Activated naive CD8-positive, alpha-beta T cell treated with anti-CD3 and anti-CD28 coated beads, Interleukin-2, amount 50 U/mL, for 24 hours (primary cell): ENCODE measurements at places on chromosomes 1 and 21.

DNA sequence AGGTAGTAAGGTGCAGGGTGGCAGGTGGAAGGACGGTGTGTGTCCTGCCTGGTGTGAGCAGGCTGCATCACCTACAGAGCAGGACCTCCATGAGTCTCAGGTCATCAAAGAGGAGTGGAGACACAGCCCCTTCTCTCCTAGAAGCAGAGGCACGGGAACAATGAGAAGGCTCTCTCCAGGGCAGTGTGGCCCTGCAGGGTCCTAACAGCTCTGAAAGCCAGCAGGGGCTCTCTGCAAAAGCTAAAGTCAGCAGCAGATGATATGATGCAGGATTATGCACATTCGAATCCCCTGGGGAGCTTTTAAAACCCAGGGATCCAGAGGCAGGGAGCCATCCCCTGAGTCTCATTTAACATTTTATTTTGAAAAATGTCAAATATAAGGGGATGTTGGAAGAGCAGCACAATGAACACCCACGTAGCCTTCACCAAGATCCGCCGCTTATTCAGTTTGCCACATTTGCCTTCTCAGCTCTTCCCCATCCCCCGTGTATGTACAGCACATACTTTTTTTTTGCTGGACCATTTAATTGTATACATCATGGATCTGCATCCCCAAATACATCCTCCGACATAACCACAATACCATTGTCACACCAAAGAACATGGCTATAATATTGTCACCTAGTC is 88.1 kb downstream of the CNIH3 start:
- no peak for DNase-seq

GRCh38 chr1:214418391-214418790 is 133.0 kb downstream of the PTPN14 start:
- no peak for DNase-seq

- no peak for DNase-seq
Measured at GRCh38 chr1:12548973-12549459, 69.0 kb downstream of the DHRS3 start.

DNA sequence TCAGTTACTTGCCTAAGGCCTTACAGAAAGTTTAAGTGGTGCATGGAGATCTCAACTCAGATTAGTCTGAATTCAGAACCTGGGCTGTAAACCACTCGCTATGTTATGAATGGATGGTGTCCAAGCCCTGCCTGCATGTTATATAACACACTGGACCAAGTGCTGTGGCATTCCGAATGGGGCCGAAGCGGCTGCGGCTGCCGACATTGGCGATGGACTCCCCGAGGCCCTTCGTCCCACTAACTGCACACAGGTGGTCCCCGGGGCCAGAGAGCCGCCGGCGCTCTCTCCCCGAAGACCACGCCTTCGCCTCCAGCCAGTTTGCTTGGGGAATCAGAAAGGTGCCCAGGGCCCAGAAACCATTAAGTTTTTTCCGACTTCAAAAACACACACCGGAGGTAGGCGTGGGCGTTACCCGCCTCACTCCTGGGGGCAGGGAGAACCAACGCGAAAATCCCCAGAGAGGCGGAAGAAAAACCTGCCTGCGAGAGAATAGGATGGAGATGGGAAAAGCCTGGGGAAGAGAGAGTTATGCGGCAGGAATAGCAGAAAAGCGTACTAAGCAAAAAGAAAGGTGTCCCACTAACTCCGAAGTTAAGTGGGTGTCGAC is 579 bp upstream of the TENT5C start:
- DNase-seq = no peak

- DNase-seq = no peak
Measured at GRCh38 chr21:45127937-45128336, 53.6 kb downstream of the ADARB1 start.

DNA sequence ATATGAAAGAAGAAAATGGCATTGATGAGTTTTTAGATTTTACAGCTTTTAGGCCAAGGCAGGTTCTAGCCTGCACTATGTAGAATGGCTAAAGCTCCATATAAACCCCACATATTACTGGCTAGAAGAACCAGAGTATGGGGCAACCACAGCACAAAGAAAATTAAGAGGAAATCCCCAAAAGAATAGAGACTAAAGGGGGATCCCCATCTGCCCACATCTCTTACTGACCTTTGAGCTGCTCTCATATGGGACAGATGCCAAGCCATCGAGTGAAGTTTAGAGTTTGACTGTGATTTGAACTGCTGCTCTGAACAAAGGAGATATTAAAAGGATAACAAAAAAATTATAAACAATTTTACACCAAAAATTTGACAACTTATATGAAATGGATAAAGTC is 102.2 kb upstream of the HAO2 start:
- DNase-seq = peak; percentile 14

DNA sequence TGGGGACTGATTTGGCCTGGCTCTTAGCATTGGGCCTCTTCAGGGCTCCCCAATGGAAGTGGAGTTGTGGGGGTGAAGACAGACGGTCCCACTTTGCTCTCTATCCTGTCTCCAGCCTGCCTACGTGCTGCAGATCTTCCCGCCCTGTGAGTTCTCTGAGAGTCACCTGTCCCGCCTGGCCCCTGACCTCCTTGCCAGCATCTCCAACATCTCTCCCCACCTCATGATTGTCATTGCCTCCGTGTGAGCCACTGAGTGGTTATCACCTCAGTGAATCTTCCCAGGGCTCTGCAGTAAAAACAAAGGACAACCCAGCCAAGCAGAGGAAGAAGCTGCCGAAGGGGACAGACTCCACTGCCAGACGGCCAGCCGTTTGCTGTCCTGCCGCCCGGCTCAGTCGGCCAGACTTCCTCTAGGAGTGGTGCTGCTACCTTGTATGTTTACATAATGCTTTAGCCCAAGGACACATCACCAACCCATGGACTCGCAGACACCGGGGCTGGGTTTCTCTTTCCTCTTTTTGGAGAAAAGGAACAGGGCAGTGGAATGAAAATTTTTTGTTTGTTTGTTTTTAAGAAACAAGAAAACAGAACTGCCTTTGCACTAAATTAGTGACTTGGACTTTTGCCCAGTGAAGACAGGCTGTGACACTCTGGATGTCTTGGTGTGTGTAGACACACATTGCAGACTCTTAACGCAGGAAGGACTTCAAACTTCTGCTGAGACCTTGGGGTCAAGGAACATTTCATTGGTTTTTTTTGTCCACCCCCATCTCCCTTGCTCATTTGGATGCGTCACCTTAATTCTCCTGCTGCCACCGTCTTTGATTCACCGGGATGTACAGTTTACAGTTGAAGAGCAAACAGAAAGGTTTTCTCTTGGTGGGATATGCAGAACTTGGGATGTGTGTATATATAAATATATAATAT is 36.5 kb downstream of the ZBTB17 start:
- no peak for DNase-seq

DNA sequence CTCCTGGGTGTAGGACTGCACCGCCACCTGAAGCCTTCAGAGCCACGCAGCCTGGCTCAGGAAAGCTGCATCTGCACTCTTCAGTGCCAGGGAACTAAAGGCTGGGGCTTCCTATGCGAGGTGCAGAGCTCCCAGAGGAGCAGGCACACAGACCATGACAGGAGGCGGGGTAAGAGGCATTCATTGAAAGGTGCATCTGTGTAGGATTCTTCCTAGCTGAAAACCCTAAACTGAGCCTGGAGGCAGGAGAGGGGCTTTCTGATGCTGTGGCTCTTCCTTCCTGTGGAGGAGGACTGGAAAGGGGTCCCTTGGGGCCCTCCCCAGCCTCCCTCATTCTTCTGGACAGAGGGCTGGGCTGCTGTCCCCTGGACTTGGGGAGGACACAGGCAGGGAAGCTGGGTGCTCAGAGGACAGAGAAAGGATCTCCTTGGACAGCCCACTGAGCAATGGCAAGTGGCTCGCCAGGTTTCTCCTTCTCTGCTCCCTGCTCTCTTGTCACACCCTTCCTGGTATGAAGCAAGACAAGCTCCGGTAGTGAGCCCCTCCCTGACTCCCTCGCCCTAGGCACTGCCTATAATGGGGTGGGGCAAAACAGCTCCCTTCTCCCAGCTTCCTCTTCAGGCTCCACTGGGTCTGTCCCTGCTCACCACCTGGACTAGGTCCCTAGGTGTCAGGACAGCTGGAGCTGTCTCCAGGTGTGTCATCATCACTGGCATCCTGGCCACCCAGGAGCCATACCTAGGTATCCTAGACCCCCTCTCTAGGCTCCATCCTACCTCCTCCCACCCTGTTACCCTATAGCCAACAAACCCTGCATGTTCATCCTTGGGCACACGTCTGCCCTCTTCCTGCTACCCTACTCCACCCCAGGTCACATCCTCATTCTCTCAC is 20.0 kb downstream of the S100A6 start:
- no peak for DNase-seq

GRCh38 chr1:23966973-23967493 is 7.4 kb downstream of the PNRC2 start:
- DNase-seq = no peak

DNA sequence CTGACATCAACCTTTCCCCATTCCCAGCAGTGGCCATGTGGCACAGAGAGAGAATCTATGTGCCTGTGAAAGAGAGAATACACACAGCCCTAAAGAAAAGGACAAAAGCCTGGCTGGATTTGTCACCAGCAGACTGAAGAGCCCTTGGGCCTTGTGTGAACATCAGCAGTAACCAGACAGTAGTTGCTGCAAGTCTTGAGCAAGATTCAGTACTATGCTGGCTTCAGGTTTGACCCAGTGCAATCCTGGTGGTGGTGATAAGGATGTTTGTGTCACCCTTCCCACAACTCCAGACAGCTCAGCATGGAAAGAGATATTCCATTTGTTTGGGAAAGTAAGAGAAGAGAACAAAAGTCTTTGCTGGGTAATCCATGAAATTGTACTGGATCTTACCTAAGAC is 28.4 kb upstream of the GBP6 start:
- no peak for DNase-seq

- DNase-seq = no peak
Measured at GRCh38 chr1:11802616-11802972, 3.2 kb downstream of the MTHFR start.

- no peak for DNase-seq
Measured at GRCh38 chr1:39898648-39899603, 2.8 kb downstream of the MYCL start.

- peak; percentile 30 for DNase-seq
Measured at GRCh38 chr1:158095737-158096335, 84.9 kb upstream of the CD1D start.

- DNase-seq = no peak
Measured at GRCh38 chr21:42661688-42662429, 8.4 kb downstream of the PDE9A start.

DNA sequence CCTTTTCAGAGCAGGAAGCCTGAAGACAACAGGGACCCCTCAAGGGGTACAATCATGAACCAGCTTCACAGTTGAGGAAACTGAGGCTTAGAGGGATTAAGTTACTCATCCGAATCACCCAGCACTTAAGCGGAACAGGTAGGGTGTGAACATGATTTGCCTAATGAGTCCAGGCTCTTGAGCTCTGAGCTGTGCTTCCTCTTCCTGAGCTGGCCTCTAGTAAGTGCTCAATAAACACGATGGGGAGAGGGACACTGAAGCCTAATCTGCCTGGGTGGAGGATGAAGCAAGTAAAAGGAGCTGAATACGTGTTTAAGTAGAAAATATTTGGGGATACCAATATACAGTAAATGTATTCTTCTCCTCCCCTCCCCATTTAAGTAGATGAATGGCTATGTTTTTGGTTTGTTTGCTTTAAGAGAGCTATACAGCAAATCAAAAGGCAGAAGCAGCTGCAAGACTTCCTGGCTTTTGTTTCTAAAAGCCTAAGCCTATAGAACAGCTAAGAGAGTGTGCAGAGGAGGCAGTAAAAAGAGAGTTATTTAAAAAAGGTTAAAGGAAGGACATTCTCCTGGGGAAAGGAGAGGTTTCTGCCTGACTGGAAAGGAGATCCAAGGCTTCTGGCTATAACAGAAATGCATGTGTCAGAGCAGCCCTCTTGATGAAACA is 20.5 kb downstream of the STPG1 start:
- no peak for DNase-seq

- no peak for DNase-seq
Measured at GRCh38 chr1:53362851-53363642, 35.2 kb upstream of the LRP8 start.

DNA sequence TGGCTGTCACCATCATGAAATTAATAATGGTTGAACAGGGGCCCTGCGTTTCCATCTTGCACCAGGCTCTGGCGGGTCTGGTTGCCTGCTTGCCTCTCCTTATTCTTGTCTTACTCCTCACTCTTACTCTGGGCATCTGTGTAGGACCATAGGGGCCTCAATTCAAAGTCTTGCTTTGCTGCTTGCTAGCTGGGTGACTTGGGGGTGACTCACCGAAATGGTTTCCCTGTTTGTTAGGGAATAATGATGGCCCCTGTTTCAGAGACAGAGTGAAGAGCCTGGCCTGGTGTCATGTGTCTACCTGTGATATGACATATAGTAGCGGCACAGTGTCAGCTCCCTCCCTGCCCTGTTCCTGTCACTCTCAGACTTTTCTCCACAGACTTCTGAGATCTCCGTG is 24.6 kb downstream of the KCNC4 start:
- DNase-seq = no peak

GRCh38 chr1:197659171-197659570 is 116.1 kb downstream of the DENND1B start:
- DNase-seq = no peak

DNA sequence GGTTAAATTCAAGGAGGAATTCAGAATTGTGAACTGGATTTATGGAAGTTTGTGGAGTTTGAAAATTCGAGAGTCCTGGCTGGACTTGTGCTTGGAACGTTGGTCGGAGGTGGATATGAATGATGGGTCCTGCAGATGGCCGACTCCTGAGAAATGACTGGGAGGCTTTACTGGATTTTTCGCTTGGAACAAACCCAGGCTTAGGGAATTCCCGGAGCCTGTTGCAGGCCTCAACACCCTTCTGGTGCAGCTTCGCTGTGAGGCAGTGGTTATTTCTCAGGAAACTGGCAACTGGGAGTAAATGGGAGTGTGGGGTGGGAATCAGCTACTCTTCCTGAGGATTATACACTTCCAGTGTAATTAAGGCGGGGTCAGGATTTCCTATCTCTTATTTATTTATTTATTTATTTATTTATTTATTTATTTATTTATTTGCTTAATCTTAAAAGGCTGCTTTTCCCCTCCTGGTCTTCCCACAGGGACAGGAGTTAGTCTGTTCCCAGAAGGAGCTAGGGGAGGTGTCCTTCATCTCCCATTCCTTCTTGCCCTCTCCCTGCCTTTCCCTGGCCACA is 21.1 kb downstream of the MAPKAPK2 start:
- DNase-seq = no peak

- DNase-seq = no peak
Measured at GRCh38 chr1:3499611-3500010, 45.1 kb downstream of the ARHGEF16 start.

- DNase-seq = no peak
Measured at GRCh38 chr1:63112155-63112900, 210.0 kb upstream of the FOXD3 start.

- no peak for DNase-seq
Measured at GRCh38 chr1:184485751-184486723, 99.2 kb downstream of the C1orf21 start.

- DNase-seq = no peak
Measured at GRCh38 chr1:110607536-110608230, 1.5 kb upstream of the KCNA2 start.

GRCh38 chr1:228544921-228545591 is 57.9 kb downstream of the RNF187 start:
- no peak for DNase-seq
